NCI-H2081 (cell line): ENCODE measurements at places on chromosomes 7 and 10.

- DNase-seq = no peak
These were observed 48.8 kb downstream of the TRRAP start for GRCh38 chr7:98927125-98927524.

- DNase-seq = peak; percentile 29
These were observed 751 bp upstream of the GTPBP10 start for GRCh38 chr7:90345595-90346335.

- DNase-seq = no peak
These were observed 20.5 kb downstream of the ASNS start for GRCh38 chr7:97851683-97852082.

- DNase-seq = no peak
These were observed 34.8 kb upstream of the DMBT1 start for GRCh38 chr10:122525788-122526187.

- no peak for DNase-seq
These were observed 174.4 kb upstream of the LYZL2 start for GRCh38 chr10:30803892-30804322.

GRCh38 chr10:35320341-35320740 lies 16.0 kb upstream of the CCNY start:
- DNase-seq = no peak

DNA sequence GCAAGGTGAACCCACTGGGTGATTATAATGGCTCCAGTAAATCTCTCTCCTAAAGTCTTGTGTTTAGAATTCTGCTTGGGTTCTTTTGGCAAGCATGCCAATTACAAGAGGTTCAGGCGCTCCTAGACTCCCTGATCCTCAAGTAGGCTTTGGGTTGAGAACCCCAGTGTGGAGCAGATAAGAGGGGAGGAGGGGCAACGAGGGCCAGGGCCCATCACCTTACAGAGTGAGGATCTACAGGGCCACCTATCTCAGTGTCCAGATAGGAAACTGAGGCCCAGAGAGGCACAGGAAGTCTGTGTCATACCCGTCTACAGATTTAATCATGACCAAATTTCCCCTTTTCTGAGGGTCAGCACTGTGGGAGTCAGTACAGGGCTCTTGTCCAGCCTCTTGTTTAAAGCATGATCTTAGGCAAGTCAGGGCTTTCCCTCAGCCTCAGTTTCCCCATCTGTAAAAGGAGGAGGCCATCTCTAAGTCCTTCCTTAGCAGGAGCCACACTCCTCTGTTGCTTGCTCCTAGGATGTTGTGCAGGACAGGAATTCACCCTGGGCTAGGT lies 4.4 kb downstream of the TACR2 start:
- no peak for DNase-seq

GRCh38 chr10:130338636-130339024 lies 202.4 kb downstream of the GLRX3 start:
- DNase-seq = no peak

GRCh38 chr10:92475357-92475868 lies 98.5 kb downstream of the IDE start:
- no peak for DNase-seq

- DNase-seq = peak; percentile 16
These were observed 47.0 kb upstream of the ZNF107 start for GRCh38 chr7:64618785-64619456.

DNA sequence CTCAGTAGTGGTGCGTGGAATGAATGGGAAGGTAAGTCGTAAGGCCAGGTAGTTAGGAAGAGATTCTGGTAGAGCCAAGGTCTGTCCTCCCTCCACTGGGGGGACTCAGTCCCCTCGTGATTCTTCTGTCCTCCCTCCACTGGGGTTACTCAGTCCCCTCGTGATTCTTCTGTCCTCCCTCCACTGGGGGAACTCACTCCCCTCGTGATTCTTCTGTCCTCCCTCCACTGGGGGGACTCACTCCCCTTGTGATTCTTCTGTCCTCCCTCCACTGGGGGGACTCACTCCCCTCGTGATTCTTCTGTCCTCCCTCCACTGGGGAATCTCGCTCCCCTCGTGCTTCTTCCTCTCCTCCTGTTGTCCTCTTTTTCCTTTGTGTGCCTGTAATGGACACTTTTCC lies 125.1 kb downstream of the CELF2 start:
- no peak for DNase-seq

- DNase-seq = no peak
These were observed 647.5 kb upstream of the IGFBP3 start for GRCh38 chr7:46568420-46569132.

- no peak for DNase-seq
These were observed 501.6 kb downstream of the GRID1 start for GRCh38 chr10:85864868-85865526.

DNA sequence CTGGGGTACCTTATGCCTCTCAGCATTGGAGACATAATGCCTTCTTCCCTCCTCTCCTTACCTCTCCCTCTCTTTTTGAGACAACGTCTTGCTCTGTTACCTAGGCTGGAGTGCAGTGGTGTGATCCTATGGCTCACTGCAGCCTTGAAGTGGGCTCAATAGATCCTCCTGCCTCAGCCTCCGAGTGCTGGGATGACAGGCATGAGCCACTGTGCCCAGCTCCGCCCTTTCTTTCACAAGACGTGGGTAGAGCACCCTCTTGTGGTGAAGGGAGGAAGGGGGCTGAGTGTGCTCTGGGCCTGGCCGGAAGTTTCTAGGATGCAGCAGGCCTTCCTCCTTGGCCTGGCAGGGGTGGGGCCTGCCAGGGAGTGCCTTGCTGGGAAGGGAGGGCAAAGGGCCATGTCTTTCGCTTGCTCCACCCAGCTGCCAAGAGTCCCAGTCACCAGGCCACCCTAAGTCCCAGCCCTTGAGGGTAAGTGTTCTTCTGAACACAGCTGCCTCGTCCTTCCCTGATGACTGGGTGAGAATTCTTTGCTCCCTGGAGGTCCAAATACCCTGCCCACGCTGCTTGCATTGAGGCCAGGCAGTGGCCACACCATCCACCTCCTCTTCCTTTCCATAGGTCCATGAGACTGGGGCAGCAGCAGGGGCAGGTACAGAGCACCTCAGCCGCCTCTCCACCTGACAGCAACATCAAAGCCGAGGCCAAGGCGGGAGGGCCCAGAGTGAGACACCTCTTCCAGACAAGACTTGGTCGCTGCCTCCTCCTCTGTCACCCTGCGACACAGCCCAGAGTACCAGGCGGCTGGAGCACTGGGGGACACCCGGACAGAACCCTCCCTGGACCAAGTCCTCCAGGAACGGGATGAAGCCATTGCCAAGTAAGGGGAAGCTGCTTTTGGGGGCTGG lies 3.7 kb downstream of the ABHD11 start:
- DNase-seq = peak; percentile 76

DNA sequence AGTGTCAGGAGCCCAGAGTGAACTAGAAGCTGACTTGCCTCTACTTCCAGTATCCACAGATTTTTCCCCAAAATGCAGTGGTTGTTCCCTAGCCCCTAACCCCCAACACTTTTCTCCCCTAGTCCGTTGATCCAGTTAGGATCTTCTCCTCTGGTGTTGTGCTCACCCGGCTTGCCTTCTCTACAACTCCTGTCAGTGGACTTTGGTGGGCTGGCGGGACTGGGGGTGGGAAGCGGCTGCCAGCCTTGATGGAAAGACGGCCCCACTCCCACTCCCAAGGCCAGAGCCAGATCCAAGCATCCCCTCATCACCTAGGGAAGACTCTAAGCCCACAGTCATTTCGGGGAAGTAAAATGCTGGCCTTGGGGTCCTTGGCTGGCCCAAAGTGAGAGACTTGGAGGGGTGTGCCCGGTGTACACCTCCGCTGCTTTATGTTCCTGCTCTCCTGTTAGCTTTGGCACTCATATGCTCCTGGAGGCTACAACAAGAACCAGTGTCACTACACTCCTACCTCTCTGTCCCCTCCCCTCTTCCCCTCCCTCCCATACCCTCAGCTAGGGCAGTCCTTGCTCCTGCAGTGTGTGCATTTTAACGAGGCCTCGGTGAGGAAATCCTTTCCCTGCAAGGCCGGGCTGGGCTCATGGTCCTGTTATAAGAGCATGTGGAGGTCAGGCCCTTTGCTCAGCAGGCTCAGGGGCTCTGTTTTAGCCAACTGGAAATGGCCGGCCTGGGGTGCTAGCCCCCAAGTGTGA lies 930 bp upstream of the HOXA10 start:
- DNase-seq = no peak

- no peak for DNase-seq
These were observed 230.4 kb downstream of the ADK start for GRCh38 chr10:74381291-74381853.

GRCh38 chr10:5811387-5811821 lies 1.8 kb downstream of the GDI2 start:
- DNase-seq = peak; percentile 25

DNA sequence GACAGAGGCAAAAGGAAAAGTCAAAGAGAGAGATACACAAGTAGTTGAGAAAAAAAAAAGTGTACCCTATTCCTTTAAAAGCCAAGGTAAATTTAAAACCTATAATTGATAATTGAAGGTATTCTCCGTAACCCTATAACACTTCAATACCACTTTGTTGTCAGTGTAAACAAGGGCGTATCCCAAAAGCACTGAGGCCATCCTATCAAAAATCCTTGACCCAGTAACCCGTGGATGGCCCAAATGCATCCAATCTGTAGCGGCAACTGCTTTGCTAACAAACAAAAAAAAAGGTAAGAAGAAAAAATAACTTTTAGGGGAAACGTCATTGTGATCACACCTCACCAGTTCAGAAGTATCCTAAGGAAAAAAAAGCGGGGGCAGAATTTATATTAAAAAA lies 5.1 kb upstream of the NAPEPLD start:
- no peak for DNase-seq

- no peak for DNase-seq
These were observed 33.8 kb downstream of the KCNH2 start for GRCh38 chr7:150944066-150945042.

DNA sequence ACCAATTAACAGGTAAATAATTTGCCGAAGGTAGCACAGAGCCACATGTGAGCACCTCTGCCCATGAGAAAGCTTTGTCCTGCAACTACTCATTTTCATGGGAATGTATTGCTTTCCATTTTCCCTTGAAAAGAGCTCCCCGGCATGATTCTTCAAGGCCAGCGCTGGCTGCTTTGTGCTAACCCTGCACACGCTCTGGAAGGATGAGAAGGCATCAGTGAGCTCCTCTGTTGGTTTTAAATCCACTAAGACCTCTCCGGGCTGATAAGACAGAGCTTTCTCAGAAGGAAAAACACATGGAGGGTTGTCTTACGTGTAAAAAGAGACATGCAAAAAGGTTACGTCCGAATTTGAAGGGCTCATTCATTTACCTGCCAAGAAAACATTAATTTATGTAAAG lies 553.9 kb upstream of the MKI67 start:
- DNase-seq = no peak

- no peak for DNase-seq
These were observed 5.5 kb upstream of the PLAU start for GRCh38 chr10:73905256-73906020.

- peak; percentile 67 for DNase-seq
These were observed 103.0 kb downstream of the ITIH5 start for GRCh38 chr10:7563770-7564169.

DNA sequence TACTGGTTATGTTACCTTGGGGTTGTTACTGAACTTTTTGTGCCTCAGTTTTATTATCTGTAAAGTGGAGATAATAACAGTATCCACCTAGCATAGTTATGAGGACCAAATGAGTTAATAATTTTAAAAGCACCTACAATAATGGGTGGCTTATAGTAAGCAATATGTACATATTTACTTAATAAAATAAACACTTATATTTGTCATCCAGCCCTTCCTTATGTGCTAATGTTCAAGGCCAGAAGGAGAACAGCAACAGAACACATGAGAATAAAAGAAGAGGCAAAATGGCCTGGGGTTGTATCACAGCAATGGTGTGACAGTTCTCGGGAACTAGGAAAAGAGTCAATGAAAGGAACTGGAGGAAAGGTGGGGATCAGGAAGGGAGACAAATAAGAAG lies 255.4 kb upstream of the LRGUK start:
- no peak for DNase-seq

DNA sequence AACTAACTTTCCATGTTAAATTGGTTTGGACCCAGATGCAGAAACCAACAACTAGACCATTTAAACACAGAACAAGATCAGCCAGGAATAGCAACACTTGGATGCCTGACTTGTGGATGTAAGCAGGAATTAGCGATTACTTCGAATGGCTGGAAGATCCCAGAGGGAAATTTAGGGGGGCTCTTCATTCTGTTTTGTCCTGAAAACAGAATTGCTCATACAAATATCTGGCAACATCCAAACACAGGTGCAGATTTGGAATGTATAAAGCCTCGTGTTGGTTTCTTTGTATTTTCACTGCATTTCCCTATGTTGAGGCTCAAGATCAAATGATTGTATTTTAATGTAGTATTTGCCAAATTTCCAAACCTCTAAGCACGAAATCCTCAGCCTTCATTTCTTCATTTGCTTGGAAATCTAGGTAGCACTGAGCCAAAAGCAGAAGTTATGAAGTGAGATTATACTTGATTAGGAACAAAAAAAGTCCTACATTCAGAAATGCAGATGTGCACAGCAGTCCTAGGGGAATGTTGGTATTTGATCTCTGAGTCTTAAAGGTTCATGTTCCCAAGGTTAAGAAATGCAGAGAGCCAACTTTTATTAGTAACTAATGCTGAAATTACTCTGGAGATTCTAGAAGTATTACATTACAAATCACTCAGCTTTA lies 248.7 kb upstream of the TCF7L2 start:
- DNase-seq = no peak

- DNase-seq = no peak
These were observed 602.9 kb upstream of the GHITM start for GRCh38 chr10:83536426-83536825.

- no peak for DNase-seq
These were observed 30.4 kb upstream of the PPIF start for GRCh38 chr10:79316671-79317431.

DNA sequence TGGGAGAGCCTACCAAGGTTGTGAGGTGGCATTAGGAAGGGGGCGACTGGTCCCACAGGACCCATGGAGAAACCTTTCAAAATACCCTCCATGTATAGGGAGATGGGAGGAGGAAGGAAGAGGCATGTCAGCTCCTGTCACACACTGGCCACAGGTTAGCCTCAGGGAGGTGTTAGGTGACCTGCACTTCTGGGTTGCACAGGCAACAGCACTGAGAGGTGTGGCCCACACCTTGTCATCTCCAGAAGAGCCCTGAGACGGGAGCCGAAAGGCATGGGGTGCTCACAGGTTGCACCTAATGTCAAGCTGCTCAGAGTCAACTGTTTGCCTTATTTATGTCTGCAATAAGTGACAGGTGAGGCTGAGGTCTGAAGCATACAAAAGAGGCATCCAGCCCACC lies 14.6 kb upstream of the USP6NL start:
- no peak for DNase-seq

DNA sequence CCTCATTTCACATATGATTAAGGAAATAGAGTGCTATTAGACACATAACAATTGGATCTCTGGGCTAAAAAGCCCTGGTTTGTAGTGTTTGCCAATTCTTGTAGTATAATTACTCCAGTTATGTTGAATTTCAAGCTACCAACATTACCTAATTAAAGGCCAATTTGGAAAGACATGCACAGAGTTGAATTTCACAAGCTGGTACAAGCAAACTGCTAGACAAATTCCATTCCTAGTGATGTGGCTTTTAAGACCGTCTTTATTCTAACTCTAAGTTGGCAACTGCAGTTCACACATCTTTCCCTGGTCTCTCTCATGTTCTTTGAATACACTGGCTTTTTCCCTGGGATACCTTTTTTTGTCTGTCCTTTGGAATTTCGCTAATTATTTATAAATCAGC lies 384.1 kb upstream of the CNTNAP2 start:
- DNase-seq = no peak

- DNase-seq = no peak
These were observed 11.7 kb upstream of the PRDX3 start for GRCh38 chr10:119190353-119190752.

GRCh38 chr10:122232769-122233168 lies 38.3 kb upstream of the BTBD16 start:
- peak; percentile 69 for DNase-seq

GRCh38 chr10:16724509-16724908 lies 92.7 kb downstream of the RSU1 start:
- no peak for DNase-seq
